ENCODE measurements at places on chromosomes 12 and 14.

DNA sequence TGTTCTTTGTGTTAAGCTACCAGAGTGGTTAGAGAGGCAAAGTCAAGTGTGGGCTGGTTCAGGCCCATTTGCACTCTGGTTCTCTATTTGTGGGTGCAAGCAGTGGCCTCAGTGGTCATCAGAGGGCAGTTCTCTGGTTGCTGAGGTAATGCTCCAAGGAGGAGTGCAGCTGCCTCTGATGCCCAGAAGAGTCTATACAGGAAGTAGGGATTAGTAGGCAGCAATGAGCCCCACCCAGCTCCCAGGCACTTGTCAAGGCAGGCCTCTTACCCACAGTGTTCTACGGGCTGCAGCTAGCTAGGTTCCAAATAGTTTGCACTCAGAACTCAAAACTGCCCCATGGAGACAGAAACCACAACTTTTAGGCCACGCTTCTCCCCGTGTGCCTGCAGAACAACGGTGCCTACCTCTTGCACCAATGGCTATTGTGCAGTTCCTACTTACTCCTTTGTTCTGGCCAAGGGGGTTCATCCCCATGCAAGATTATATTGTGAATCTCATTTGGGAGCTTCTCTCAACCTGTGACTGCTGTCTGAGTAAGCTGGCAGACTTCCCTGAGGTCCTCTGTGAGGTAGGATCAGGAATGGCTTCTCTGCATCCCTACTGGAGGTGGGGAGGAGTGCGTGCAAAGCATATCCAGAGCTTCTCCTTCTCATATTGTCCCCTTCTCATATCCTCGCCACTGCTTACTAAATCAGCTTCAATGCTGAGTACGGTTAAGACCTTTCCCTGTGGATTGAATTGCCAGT, 410.3 kb upstream of the LMO3 start:
- DNase-seq: no peak

DNA sequence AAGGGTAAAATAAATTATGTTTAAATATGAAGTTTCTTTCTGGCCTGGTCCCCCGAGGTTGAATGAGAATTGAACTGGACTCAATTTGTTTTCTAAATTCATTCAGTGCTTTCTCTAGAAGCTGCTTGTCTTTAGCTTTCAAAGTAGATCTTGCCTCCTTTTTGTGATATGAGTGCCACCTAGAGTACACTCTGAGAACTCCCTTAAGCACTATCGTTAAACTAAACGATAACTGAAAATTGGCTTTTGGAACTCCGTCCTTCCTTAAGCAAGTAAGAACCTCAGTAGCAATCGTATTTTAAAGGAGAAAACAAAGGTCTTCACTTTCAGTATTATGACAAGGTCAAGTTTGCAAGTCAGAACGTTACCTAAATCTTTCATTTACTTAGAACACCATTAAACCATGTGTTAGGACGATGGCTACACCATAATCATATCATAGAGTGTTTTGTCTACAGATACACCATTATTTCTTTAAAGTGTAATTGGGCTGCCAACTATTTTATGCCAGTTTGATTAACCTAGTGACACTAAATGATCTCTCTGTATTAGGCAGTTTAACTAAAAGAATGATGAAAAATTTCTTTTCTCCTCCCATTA, 364.8 kb downstream of the SNAPC1 start:
- no peak for DNase-seq

GRCh38 chr12:47867495-47867941, 37.3 kb downstream of the VDR start:
- no peak for DNase-seq

GRCh38 chr14:67555518-67556090, 22.5 kb downstream of the PLEKHH1 start:
- no peak for DNase-seq

- no peak for DNase-seq
These were observed 408.2 kb upstream of the CCDC196 start for GRCh38 chr14:66078006-66078405.

- DNase-seq: no peak
These were observed 6.2 kb upstream of the SYCP3 start for GRCh38 chr12:101745481-101745880.

- no peak for DNase-seq
These were observed 1.1 kb upstream of the RHOF start for GRCh38 chr12:121794534-121795033.

DNA sequence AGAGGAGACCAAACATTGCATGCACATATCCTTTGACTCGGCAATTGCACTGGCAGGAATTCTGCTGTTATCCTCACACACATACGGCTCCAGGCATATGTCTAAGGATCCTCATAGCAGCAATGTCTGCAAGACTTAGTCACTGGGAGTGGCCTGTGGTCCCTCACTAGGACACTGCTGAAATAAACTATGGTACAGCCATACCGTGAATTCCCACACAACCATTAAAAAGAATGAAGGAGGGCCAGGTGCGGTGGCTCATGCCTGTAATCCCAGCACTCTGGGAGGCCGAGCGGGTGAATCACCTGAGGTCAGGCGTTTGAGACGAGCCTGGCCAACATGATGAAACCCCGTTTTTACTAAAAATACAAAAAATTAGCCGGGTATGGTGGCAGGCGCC, 105.1 kb downstream of the ZFP36L1 start:
- no peak for DNase-seq

- no peak for DNase-seq
These were observed 1.6 kb downstream of the ALDH2 start for GRCh38 chr12:111768159-111768895.

GRCh38 chr12:56431850-56432249, 17.4 kb downstream of the TIMELESS start:
- no peak for DNase-seq

DNA sequence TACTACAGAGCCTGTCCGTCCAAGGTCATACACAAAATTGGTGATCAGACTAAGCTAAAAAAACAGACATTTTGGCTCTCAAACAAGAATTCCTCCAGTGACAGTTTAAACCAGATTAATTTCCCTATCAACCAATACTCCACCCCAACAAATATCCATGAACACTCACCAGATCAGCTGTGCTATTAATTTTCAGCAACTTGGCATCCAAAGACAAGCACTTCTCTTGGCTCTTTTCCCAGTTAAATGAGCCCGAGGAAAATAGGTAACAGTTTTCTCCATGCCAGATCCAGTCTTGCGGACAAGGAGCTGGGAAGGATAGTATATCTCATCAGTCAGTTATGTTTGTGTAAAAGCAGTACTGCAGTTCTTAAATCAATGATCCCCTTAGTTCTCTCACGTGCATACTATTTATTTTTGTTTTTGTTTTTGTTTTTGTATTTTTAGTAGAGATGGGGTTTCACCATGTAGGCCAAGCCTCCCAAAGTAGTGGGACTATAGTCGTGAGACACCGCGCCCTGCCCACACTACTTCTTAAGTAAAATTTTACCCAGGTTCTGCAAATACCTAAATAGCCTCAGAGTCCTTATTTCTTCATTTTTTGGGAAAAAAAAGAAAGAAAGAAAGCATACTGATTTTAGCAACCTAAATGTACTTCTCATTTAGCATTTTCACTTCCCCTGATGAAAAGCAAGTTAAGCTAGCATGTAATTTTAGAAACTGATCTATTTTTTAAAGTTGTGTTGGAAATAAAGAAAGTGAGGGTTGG, 11.1 kb downstream of the OLR1 start:
- no peak for DNase-seq

DNA sequence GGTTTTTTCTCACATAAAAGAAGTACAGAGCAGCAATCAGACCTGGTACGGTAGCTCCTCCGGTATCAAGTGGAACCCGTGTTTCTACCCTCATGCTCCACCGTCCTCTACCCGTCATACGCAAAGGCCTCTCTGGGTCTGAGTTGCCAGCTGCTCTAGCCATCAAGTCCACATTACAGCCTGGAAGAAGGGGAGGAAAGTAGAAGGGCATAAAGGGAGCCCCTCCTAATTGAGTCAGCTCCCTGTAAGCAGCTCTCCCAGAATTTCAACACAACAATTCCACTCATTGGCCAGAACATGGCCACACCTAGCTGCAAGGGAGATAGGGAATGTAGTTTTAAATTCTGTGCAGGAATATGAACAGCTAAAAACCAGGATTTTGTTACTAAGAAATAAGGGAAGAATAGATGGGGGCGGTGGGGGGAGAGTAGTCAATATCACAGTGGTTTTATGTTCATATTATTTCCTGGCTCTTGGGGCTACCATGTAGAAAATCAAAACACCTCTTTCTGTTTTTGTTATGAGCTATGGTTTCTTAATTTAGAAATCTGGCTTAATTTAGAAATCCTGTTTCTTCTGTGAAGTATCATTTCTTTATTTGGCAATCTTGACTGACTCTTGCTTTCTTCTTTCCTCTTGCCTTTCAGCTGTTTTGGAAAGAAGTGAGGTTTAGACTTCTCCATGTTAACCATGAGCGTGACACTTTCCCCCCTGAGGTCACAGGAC, 103.9 kb downstream of the AKAP6 start:
- DNase-seq: no peak

DNA sequence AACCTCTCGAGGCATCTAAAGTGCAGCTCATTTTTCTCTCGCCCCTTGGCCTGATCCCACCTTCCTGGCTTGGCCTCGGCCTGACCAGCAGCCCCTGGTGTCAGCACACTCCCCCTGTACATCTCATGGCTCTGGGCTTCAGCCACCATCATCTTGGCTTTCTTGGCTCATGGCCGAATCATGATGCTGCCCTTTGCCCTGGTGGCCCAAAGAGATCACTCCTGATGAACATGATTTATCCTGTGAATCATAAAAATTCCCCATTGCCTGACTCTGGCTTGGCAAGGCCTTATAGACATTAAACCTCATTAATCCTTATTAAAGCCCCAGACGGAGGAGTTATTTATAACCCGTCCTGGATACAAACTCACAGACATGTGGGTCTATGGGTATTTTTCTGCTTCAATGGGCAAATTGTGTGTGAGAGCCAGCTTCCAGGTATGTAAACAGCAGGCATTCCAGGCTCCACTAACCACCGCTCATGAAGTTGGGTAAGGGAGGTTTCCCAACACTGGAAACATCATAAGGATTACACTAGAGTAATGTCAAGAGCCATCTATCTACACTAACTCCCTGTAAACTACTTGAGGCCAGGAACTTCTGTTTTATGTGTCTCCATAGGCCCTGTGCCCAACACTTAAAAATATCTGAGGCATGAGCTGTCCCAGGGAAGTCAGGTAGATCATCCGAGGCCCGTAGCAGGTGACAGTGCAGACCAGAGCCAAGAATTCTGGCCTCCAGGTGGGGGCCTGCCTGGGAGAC, 171.2 kb downstream of the TTC8 start:
- DNase-seq: no peak

GRCh38 chr14:55711175-55711811, 131.3 kb downstream of the KTN1 start:
- no peak for DNase-seq

DNA sequence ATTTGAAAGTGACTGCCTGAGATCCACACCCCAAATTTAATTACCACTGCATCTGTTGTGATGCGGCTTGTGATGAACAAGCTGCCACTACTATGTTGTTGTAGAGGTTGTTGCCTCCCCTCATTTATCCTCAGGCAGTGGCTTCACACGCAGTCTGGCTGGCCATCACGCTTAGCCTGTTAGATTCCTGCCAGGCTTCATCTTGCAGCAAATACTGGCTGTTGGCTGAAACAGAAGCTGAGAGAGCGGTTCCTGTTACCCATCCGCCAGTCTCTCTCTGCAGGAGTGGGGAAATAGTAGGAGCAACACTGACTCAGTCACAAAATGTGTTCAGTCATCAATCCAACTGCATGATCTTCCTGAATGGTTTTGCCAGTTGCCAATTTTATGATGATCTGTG, 934.4 kb downstream of the FLRT2 start:
- DNase-seq: no peak

DNA sequence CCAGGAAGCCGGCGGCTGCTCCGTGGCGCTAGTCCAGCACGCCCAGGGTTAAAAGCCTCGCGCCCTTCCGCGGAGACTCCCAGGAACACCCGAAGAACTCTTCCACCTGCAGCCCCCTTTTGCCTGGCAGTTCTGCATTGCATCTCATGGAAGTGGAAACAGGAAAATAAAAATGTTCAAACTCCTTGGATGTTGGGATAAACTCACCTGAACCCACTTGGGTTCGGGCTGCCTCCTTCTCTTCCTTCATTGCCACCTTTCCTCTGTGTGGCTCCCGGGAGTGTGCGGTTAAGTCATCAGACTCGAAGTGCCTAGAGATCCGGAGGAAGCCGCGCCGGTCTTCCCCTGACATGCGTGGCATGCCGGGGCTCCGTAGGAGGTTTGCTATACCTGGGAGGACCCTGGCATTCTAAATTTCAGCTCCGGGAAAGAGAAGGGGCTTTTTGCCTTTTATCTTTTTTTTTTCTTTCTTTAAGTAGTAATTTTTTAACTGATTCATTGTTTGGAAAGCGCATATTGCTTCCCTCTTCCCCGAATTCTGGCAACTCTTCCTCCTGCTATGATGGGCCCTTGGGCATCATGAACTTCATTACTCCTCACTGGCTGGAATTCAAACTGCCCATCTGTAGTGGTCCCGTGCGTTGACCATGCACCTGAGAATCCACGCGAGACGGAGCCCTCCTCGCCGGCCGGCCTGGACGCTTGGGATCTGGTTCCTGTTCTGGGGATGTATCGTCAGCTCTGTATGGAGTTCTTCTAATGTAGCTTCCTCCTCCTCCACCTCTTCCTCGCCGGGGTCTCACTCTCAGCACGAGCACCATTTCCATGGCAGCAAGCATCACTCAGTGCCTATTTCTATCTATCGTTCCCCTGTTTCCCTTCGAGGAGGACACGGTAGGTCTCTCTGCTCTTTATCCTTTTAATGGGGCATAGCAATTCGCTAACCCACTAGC, 931.4 kb downstream of the DIO2 start:
- no peak for DNase-seq

DNA sequence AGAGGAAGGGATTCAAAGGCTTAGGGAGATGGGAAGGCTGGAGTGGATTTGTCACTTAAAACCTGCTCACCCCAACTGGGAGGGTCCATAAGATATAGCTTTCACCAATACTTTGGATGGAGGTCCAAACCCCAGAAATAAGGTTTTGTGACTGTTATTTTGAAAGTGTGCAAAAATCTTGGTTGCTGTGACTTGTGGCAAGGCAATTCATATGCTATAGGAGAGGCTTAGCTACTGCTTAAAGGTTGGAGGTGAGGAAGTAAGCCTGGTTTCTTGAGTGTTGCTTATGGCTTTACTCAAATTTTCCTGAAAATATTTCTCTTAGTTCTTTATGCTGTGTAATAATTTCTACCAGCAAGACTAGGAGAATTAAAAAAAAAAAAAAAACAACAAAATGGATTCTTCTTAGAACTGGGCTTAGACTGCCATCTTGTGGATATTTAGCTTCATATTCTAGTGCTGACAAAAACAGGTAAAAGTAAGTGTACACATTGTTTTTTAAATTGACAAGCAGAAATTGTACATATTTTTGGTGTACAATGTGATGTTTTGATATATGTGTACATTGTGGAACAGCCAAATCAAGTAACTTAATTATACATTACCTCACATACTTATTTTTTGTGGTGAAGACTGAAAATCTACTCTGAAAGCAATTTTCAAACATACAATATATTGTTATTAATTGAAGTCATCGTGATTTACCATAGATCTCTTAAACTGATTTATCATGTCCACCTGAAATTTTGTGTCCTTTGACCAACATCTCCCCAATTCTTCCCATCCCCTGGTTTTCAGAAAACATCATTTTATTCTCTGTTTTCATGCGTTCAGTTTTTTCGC, 23.0 kb downstream of the PDE6H start:
- DNase-seq: no peak
